ENCODE measurements at places on chromosomes 3 and 15. TPM values are rescaled to one million over a fixed set of nuclear protein-coding genes. Genes with fewer than 3 reads are reported as not detected.

- no peaks in the 10 kb centered on the region for H3K27me3 ChIP-seq
- H3K36me3 ChIP-seq: no peaks in the 10 kb centered on the region
- no peak overlapping the region for H3K27ac ChIP-seq
- no peaks in the 10 kb centered on the region for H3K4me1 ChIP-seq
- DNase-seq: no peak
- no peak overlapping the region for H3K4me3 ChIP-seq
Observed at GRCh38 chr3:190064112-190064511, 56.6 kb downstream of the P3H2 start.

GRCh38 chr3:42014921-42015533 lies 53.1 kb upstream of the ULK4 start:
- peak overlapping the region; percentile 79 for H3K4me3 ChIP-seq
- peak overlapping the region; percentile 83 for H3K27ac ChIP-seq
- no peaks in the 10 kb centered on the region for H3K27me3 ChIP-seq
- peak; percentile 34 for DNase-seq
- peaks cover 35% of the 10 kb centered on the region for H3K4me1 ChIP-seq

- H3K36me3 ChIP-seq: peaks cover 34% of the 10 kb centered on the region
- DNase-seq: no peak
- H3K27me3 ChIP-seq: no peaks in the 10 kb centered on the region
- H3K4me3 ChIP-seq: no peak overlapping the region
Observed at GRCh38 chr3:170864525-170865208, 5.3 kb downstream of the RPL22L1 start.

COL8A1 gene
- total RNA-seq: 0.10 TPM

DNA sequence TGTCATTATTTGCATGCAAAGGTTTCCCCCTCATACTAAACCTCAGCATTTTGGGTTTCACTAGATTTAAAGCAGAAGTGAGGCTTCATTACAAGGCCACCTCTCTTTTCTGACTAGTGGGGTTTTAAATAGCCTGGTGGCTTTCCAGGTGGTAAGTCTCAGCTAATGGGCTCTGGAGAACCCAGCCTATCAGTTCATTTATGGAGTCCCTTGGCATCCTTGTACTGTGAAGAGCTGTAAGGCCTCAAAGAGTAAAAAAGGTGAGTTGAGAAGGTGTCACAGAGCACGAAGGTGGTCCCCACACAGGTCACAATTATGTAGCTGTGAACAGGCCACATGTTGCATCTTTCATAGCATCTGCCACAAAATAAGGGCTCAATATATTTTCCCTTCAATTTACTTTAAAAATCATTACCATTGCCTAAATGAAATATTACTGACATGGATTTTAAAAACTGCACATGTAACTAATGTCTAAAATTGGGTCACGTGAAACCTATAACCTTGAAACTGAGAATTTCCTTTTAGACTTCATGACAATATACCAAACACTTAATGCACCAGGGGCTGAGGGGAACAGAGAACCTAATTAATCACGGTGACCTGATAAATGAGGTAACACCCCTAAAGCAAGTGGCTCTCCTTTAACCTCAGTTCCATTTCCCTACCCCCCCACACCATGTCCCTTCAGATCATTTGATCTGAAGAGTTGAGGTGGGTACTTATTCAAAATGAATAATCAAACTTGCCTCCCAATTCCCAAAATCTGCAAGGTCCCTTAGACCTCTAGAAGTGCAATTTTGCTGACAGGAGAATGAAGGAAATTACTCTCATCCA lies 1.3 kb downstream of the NGLY1 start:
- no peak for DNase-seq
- peaks cover 25% of the 10 kb centered on the region for H3K36me3 ChIP-seq
- H3K4me1 ChIP-seq: peaks cover 42% of the 10 kb centered on the region
- no peaks in the 10 kb centered on the region for H3K27me3 ChIP-seq
- peak overlapping the region; percentile 88 for H3K27ac ChIP-seq
- H3K4me3 ChIP-seq: peak overlapping the region; percentile 90

DNA sequence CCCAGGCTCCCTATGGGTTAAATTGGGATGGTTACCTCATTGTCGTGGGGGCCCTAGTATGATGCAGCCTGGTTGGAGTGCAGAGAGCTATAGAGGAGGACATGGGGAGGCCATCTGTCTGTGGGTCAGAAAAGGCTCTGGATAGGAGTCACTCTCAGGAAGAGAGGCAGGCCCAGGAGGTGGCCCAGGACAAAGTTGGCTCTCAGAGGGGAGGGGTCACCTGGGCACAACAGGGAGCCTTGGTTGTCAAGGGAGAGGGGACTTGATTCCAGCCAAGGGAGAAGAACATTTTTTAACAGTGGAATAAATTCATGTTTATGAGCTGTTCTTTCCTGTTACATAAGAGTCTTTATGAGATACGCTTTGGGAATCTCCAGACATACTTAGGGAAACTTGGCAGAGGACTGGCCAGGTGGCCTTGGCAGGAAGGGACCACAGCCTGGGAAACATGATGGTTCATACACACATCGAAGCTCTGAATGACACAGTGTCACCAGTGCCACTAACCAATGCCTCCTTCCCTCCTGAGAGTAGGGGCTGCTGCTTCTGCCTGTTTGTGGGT lies 27.5 kb upstream of the LCTL start:
- no peak overlapping the region for H3K4me3 ChIP-seq
- no peaks in the 10 kb centered on the region for H3K36me3 ChIP-seq
- H3K27me3 ChIP-seq: peaks cover 9% of the 10 kb centered on the region
- no peak overlapping the region for H3K27ac ChIP-seq
- DNase-seq: no peak
- peaks cover 13% of the 10 kb centered on the region for H3K4me1 ChIP-seq

DNA sequence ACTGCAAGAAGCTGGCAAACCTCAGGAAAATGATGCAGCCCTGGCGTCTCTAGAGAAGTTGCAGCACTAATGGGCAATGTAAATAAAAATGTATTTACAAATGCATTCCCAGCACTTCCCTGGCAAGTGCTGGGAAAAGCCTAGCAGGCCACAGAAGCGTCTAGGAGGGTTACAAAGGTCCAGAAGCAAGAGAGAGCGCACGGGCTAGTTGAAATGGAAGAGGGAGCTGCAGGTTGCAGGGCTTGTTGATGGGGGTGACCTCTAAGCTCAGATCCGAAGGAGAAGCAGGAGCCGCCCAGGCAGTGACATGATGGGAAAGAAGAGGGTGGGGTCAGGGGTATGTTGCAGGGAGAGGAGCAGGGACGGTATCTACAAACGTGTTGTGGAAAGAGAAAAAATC lies 2.7 kb upstream of the KNL1 start:
- H3K27ac ChIP-seq: no peak overlapping the region
- no peak overlapping the region for H3K4me3 ChIP-seq
- peaks cover 10% of the 10 kb centered on the region for H3K36me3 ChIP-seq
- peaks cover 39% of the 10 kb centered on the region for H3K4me1 ChIP-seq

DNA sequence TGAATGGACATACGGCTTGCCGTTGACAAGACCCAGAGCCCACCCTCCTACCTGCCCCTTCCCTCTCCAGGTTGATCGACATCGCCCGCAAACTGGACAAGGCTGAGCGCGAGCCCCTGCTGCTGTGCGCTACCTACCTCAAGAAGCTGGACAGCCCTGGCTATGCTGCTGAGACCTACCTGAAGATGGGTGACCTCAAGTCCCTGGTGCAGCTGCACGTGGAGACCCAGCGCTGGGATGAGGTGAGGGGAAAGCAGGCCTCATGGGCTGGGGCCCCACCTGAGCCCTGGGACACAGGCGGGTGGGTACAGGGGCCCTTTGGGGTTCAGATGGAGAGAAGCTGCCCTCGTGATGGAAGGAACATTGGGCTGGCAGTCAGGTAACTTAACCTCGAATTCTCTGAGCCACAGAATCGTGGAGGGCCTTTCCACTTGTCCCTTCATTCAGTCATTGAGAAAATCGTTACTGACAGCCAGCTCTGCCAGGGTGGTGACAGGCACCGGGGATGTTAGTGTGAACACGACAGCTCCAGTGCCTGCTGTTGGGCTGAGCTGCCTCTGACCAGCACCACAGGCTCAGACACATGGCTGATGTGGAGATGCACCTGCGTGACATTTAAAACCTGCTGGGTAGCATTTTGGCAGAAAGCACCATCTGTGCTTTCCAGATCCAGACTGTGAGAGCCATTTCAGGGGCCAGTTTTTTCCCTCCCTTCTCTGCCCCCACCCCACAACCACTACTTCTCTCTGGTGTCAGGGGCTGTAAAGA lies 25.6 kb upstream of the RHO start:
- H3K4me1 ChIP-seq: no peaks in the 10 kb centered on the region
- no peak for DNase-seq
- H3K4me3 ChIP-seq: no peak overlapping the region
- no peaks in the 10 kb centered on the region for H3K36me3 ChIP-seq
- no peak overlapping the region for H3K27ac ChIP-seq

TGM4 gene
- not detected for total RNA-seq

- no peaks in the 10 kb centered on the region for H3K27me3 ChIP-seq
- peaks cover 85% of the 10 kb centered on the region for H3K4me1 ChIP-seq
- DNase-seq: peak; percentile 86
- H3K36me3 ChIP-seq: peaks cover 86% of the 10 kb centered on the region
- peak overlapping the region; percentile 95 for H3K27ac ChIP-seq
- H3K4me3 ChIP-seq: peak overlapping the region; percentile 64
Observed at GRCh38 chr15:55267401-55268175, 22.0 kb downstream of the RAB27A start.

DNA sequence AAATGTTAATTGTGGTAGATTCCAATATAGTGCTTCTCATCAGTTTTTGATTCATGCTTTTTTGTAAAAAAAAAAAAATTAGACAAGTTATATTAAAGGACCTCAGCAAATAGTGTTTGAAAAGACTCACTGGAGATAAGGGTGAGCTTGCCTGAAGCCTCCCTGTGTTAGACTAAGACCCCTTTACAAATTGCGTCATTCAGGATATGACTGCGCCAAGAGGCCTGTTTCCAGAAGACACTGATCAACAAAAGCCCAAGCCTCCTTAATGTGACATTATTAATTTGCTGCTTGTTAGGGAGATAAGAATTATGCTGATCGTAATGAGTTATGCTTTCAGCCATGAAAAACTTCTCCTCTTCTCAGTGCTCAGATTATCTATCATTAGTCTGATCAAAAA lies 13.0 kb upstream of the DNAJC13 start:
- DNase-seq: no peak
- peaks cover 14% of the 10 kb centered on the region for H3K27me3 ChIP-seq
- H3K4me1 ChIP-seq: no peaks in the 10 kb centered on the region
- H3K36me3 ChIP-seq: no peaks in the 10 kb centered on the region

CSPG5 gene
- 0.42 TPM for total RNA-seq

P3H2 gene
- total RNA-seq: not detected

GRCh38 chr3:152011812-152012735 lies 138.6 kb downstream of the SUCNR1 start:
- H3K27me3 ChIP-seq: peaks cover 2% of the 10 kb centered on the region
- no peaks in the 10 kb centered on the region for H3K4me1 ChIP-seq
- no peaks in the 10 kb centered on the region for H3K36me3 ChIP-seq
- DNase-seq: no peak

GRCh38 chr3:86269364-86270155 lies 721.4 kb downstream of the VGLL3 start:
- H3K4me1 ChIP-seq: no peaks in the 10 kb centered on the region
- no peaks in the 10 kb centered on the region for H3K36me3 ChIP-seq
- H3K27ac ChIP-seq: no peak overlapping the region
- DNase-seq: no peak
- no peaks in the 10 kb centered on the region for H3K27me3 ChIP-seq

GRCh38 chr3:106628407-106628806 lies 748.8 kb upstream of the CCDC54 start:
- no peak overlapping the region for H3K27ac ChIP-seq
- no peak overlapping the region for H3K4me3 ChIP-seq
- H3K4me1 ChIP-seq: no peaks in the 10 kb centered on the region
- no peak for DNase-seq
- peaks cover 4% of the 10 kb centered on the region for H3K36me3 ChIP-seq

GRCh38 chr3:149151843-149152242 lies 22.4 kb downstream of the HPS3 start:
- H3K27me3 ChIP-seq: no peaks in the 10 kb centered on the region
- peaks cover 18% of the 10 kb centered on the region for H3K4me1 ChIP-seq
- peaks cover 49% of the 10 kb centered on the region for H3K36me3 ChIP-seq
- no peak overlapping the region for H3K27ac ChIP-seq
- no peak for DNase-seq

GRCh38 chr15:48963524-48964113 lies at the start of gene SHC4:
TSS of gene SHC4 (minus strand) at chr15:48963919. CDS start at chr15:48963015, 904 bp downstream.
- H3K27me3 ChIP-seq: peaks cover 22% of the 10 kb centered on the region
- H3K36me3 ChIP-seq: peaks cover 6% of the 10 kb centered on the region
- H3K27ac ChIP-seq: peak within 1 kb of the TSS; percentile 72
- DNase-seq: peak; percentile 41
- peak within 1 kb of the TSS; percentile 69 for H3K4me3 ChIP-seq

- no peaks in the 10 kb centered on the region for H3K36me3 ChIP-seq
- H3K4me3 ChIP-seq: no peak overlapping the region
- no peak overlapping the region for H3K27ac ChIP-seq
- H3K27me3 ChIP-seq: no peaks in the 10 kb centered on the region
Observed at GRCh38 chr3:117553461-117553860, 843.9 kb downstream of the TUSC7 start.

CAND2 gene
- 0.53 TPM for total RNA-seq

SPINT1 gene
- total RNA-seq: 3.1 TPM

GOLGA6B gene
- total RNA-seq: not detected

DNA sequence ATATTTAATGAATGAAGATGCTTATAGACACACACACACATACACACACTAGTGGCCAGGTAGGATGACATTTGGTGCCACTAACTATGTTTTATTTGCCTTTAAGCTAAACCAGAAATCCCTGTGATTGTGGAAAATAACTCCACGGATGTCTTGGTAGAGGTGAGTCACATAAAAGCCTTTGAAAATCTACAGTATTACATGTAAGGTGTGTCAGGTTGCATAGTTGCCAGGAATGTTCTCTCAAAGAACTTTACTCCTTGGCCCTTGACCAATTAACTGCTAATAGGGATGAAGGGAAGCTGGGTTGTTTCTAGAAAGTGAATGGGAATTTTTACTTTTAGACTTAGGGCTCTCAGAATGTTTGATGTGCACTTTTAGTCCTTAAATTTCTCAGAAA lies 9.9 kb downstream of the ZBED2 start:
- H3K27ac ChIP-seq: no peak overlapping the region
- peaks cover 90% of the 10 kb centered on the region for H3K36me3 ChIP-seq
- no peak for DNase-seq

DNA sequence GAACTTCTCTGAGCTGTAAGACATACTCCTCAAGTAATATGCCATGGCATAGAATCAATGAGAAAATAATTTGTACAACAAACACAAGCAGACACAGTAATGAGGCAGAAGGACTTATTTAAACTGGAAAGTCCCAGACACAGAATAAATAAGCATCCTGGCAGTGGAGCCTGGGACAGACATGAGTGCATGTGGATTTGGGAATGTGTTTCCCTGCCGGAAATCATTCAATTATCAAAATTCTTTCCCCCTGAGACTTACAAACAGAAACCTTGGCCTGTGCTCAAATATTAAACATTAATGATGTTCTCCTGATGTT lies 520.1 kb downstream of the ROBO1 start:
- no peak for DNase-seq
- H3K4me1 ChIP-seq: no peaks in the 10 kb centered on the region
- H3K4me3 ChIP-seq: no peak overlapping the region
- no peaks in the 10 kb centered on the region for H3K27me3 ChIP-seq
- no peaks in the 10 kb centered on the region for H3K36me3 ChIP-seq

GOLGA6L7 gene
- not detected for total RNA-seq

GRCh38 chr3:143366672-143367071 lies 247.1 kb downstream of the CHST2 start:
- no peak overlapping the region for H3K27ac ChIP-seq
- H3K27me3 ChIP-seq: no peaks in the 10 kb centered on the region
- no peak for DNase-seq
- H3K36me3 ChIP-seq: no peaks in the 10 kb centered on the region

GOLGA6L22 gene
- not detected for total RNA-seq

All from activated CD8-positive, alpha-beta T cell treated with anti-CD3 and anti-CD28 coated beads, Interleukin-2, amount 10 ng/mL, durations not matched to agents 7 days and 5 days (primary cell).